ENCODE measurements at places on chromosomes 13 and 19.

DNA sequence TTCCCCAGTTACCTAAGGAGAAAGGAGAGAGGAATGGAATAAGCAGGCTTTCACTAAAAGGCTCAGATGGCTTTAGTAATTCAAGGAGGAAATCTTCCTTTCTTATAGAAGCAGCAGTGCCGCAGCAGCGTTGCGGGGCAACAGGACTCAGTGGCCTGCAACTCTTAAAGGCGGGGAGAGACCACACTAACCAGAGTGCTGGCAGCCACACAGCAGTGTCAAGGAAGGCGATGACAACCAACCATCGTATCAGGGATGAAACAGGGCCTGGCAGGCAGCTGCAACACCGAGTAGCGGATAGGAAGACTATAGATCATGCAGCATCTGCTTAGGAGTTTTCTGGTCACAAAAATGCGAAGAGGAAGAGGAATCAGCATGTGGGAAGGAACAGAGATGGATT lies 106.0 kb downstream of the ERCC5 start:
- DNase-seq, result no peak

GRCh38 chr13:77891486-77891885 lies 27.1 kb downstream of the EDNRB start:
- DNase-seq, result no peak

- DNase-seq, result peak; percentile 12
These were observed 28.1 kb downstream of the RANBP3 start for GRCh38 chr19:5949792-5950305.

DNA sequence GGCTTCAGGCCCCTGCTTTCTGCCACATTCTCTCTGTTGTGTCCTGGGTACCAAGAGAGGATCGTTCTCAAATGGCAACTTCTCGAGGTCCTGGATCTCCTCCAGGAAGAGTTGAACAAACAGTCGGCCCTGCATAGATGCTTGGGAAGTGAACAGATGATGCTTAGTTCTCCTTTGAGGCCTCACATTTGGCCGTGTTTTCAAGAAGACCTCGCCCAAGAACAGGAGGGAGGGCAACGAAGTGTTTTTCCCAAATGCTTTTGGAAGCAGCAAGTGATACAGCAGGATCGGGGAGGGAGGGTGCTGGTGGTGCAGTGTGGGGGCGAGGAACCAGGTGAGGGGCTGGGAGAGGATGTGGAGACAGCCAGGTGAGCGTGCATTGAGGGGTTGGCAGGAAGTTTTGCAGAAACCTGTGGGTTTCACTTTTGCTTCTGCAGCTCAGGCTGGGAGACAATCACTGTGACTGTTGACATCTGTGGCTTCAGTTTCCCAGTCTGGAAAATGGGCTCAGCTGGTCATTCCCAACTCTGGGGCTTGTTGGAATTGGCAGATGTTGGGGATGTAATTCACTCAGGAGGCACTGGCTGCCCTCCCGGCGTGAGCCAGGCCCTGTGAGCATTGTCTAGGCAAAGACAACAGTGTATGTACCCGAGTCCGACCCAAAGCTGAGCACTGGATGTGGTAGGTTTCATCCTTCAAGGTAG lies 21.6 kb downstream of the MAST3 start:
- DNase-seq, result no peak

- no peak for DNase-seq
These were observed 35.0 kb upstream of the VWA8 start for GRCh38 chr13:41995946-41996345.

DNA sequence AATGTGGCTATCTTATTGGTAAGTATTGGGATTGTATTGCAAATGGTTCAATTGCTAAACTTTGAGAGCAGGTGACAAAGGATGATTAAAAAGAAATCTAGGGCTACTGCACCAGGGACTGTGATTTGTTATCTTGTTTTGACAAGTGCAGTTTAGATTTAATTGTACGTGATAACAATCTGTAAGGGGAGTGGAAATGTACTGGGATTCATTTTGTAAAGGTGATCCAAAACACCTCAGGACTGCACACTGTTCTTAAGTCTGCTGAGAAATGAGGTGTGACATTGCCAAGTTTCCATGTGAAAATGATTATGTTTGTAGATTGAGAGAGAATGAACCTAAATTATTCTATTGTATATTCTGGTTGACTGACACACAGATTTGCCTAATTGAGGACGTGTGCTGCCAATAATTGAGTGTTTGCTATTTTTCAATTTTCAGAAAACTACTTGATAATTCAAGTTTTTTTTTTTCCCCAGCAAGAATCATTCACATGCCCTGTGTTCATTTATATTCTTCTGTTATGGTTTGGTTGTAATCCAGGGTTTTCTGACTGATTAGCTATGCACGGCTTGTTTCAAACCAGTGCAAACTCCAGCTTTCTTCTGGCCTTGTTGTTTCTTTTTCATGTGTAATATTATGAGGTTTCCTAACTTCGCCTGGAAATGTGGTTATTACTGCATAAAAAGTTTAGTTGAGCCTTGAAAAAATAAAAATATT lies 308.0 kb downstream of the OLFM4 start:
- no peak for DNase-seq
